ENCODE measurements at places on chromosomes 13 and 19. TPM values are rescaled to one million over a fixed set of nuclear protein-coding genes. Genes with fewer than 3 reads are reported as not detected.

The ZNF813 gene
- total RNA-seq = 3.4 TPM

The VAV1 gene
- total RNA-seq = 2.3 TPM

The NXNL1 gene
- not detected for total RNA-seq

The RETN gene
- not detected for total RNA-seq

The SERP2 gene
- 0.96 TPM for total RNA-seq

The PSG6 gene
- total RNA-seq = not detected

The KIR2DL3 gene
- not detected for total RNA-seq

The FRY gene
- total RNA-seq = 0.48 TPM

The SULT2A1 gene
- not detected for total RNA-seq

The LGI4 gene
- under 0.01 TPM for total RNA-seq

The GTPBP3 gene
- 71.6 TPM for total RNA-seq

The ZNF296 gene
- 0.48 TPM for total RNA-seq

The FCER2 gene
- total RNA-seq = not detected

The JSRP1 gene
- total RNA-seq = not detected

The ZMYM5 gene
- total RNA-seq = 13.0 TPM

The TNFSF11 gene
- not detected for total RNA-seq

The PRODH2 gene
- not detected for total RNA-seq

The ACTMAP gene
- 0.43 TPM for total RNA-seq

The KL gene
- not detected for total RNA-seq

The ZNF700 gene
- total RNA-seq = 8.5 TPM

The ZNF471 gene
- 2.4 TPM for total RNA-seq

The CGB2 gene
- not detected for total RNA-seq

The KLK3 gene
- total RNA-seq = under 0.01 TPM

The NCR1 gene
- not detected for total RNA-seq

Measured in tracheal epithelial cell (primary cell).